Fibroblast of mammary gland (primary cell): ENCODE measurements at places on chromosomes 5 and 9.
A peak's percentile ranks its signal among the peaks of the same experiment; 100 is the strongest.

GRCh38 chr9:74414325-74414724, 82.8 kb upstream of the RORB start:
- DNase-seq, result no peak

GRCh38 chr5:113897748-113898147, 384.3 kb downstream of the YTHDC2 start:
- DNase-seq, result no peak

DNA sequence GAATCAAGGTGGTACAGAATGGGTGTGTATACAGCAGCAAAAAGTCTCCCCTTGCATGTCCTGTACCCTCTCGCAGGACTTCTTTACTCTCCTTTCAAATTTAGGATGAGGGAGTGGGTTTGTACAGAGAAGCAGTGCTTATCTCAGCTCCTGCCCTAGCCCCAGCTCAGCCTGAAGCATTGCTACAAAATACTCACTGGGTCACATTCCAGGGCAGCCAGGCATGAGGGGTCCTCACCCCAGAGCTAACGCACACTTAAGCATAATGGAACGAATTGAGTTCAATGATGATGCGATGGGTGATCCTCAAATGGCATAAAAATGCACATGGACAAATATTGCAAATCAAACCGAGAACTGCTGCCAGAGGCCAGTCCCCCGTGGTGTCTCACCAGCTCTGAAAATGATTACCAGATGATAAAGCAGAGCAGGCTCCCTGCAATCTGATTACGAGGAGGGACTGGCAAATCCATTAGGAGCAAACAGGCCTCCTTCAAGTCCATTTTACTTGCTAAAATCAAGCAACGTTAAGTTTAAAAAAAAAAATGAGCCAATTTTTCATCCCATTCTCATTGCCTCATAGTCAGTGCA, 231.6 kb upstream of the TAS2R1 start:
- DNase-seq, result peak; percentile 37

DNA sequence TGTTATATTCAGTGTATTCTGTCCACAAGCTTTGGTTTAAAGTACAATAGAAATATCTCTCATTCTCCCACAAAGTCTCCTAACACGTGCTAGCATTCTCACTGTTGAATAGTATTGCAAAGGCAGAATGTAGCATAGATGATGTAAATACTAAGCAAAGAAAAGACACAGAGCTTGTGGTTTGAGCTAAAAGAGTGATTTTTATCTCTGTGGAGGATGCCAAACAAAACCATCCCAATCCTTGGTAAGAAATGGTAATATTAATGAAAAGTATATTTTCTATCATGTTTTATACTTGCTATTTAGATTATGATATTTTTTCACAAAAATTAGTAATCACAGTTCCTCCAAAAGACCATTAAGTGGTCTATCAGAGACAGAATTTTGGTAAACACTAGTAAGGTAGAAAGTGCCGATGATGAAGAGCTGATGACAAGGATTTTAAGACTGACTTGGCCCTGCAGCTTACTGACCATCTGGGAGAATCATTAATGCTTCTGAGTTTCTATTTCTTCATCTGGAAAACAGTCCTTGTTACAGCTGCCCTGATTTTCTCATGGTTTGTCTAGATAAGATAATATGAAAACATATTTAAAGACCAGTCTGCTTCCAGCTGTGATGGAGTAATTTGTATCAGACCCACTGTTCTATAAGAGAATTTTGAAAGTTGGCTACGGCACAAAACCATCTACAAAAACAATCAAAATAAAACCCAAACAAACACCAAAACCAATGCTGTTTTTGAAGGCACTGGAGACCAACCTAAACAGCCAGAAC, 510.2 kb downstream of the SPATA31D1 start:
- no peak for DNase-seq

DNA sequence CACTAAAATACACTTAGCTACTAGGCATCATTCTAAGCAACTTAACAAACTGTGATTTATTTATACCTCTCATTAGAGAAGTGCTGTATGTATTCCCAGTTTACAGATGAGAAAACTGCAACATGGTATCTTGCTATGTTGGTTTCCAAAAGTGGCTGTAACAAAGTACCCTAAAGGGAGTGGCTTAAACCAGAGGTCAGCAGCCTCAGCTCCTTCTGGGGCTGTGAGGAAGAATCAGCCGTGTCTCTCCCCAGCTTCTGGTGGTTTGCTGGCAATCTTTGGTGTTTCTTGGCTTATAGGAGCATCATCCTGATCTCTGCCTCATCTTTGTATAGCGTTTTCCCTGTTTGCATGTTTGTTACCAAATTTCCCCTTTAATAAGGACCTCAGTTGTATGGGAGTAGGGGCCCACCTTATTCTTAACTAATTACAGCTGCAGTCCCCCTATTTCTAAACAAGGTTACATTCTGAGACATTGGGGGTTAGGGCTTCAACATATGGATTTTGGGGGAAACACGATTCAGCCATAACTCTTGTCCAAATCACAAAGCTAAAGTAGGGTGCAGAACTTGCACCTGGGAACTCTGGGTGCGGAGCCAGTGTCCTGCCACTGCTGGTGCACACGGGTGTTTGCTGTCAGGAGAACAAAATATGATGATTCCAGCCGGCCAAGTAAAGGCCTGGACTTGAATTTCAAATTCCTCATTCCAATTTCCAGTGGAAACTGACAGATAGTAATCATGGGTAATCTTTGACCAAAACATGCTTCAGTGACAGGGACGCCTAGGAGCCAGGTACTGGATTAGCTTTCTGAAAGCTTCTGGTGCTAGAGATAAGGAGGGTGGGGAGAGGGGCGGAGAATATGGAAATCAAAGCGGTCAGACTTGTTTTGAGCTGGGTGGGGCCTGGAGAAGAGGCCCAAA, 43.3 kb downstream of the RAI14 start:
- DNase-seq, result no peak

DNA sequence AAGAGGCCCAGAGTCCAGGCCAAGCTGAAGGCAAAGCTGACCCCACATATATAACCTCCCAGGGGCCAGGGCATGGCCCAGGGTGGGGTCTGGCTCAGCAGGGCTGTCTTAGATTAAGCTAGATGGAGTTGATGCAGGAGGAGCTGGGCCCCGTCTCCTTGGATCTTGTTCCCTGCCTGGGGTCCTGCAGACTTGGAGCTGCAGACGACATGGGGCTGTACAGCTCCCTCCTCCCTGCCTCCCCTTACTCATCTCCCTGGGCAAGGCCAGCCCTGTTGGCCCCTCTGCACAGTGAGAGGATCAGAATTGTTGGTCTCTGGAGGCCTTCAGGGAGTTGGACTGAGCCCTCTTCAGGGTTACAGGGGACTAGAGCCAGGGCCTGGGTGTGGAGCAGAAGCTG, 134.9 kb downstream of the RGS3 start:
- no peak for DNase-seq

GRCh38 chr5:156331181-156331580, 4.2 kb downstream of the SGCD start:
- DNase-seq, result no peak

DNA sequence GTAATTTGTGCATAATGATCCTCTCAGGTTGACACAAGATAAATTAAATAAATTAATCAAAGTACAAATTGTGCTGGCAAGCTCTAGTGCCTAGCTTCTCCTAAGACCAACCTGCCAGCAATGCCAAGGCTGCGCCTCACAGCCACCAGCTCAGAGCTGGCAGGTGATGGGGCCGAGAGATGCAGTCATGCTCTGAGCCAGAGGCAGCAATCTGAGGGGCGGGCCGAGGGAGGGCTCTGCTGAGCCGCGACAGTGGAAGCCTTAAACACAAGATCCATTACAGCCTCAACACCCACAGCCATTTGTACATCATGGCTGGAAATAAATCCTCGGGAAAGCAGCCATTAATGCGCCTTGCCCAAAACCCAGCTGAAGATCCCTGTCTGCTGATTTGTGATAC, 20.3 kb downstream of the MED27 start:
- no peak for DNase-seq

- no peak for DNase-seq
These were observed 417.5 kb upstream of the ADAMTSL1 start for GRCh38 chr9:18056269-18056992.

GRCh38 chr9:36818965-36819870, 214.8 kb downstream of the PAX5 start:
- no peak for DNase-seq

DNA sequence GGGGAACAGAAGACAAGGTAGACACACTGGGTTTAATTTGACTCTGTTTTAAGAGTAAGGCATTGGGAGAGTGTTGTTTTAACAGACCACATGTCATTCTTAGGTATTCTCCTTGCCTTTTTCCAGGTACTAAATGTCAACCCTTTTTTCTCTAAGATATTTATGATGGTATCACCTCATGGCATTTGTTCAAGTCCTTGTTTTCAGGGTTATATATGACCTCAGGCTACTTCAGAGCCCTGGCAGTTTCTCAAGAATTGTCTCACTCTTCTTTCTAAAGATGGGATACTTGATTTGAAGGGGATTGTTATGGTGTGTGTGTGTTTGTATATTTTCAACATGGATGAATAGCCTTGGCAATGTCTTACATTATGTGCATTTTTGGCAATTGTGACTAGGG, 131.1 kb upstream of the ACTBL2 start:
- no peak for DNase-seq

DNA sequence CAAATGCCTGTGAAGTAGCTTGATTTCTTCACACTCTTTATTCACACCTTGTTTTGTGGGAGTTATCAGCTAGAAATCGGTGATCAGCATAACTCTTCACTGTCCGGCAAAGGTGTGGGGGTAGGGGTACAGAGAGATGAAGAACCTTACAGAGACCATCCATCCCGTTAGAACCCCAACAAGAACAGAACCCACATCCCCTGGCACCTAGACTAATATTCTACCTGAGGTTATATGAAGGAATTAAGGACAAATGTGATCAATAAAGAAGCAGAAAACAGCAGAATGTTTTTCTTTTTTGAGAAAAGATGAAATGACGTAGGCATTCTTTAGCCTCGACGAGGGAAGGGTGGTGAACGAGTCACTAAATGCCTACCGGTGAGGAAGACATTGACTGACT, 44.7 kb downstream of the FANCC start:
- DNase-seq, result no peak
